ENCODE measurements at places on chromosomes 7 and 10. TPM values are rescaled to one million over a fixed set of nuclear protein-coding genes. Genes with fewer than 3 reads are reported as not detected.
A peak's percentile ranks its signal among the peaks of the same experiment; 100 is the strongest.

DNA sequence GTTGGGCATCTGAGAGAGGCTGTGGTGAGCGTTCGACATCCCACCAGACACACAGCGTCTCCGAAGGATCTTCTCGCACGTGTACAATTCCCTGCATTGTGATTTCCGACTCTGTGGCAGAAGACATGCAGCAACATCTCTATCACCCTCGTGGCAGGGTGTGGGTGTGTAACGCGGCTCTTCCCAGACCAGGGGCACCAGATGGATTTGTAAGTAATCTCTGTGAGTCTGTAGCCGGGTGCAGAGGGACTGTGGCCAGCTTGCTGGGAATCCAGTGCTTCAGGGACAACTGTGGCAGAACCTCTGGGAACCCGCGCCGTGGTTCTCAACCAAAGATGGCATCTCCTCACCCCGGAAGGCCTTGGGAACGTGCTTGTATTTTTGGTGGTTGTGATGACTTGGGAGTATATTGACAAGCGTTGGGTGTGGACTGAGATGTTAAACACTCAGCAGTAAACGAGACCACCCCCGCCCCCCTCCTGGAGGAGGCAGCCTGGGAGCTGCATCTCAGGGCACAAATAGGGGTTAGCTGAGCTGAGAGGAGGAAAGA is 21.2 kb downstream of the FOXL3 start:
- no peaks in the 10 kb centered on the region for H3K4me1 ChIP-seq
- H3K27ac ChIP-seq = no peak overlapping the region
- peaks cover 10% of the 10 kb centered on the region for H3K27me3 ChIP-seq
- peak; percentile 42 for DNase-seq
- no peak overlapping the region for H3K4me3 ChIP-seq
- no peaks in the 10 kb centered on the region for H3K36me3 ChIP-seq

- no peaks in the 10 kb centered on the region for H3K36me3 ChIP-seq
- no peaks in the 10 kb centered on the region for H3K27me3 ChIP-seq
- no peak overlapping the region for H3K4me3 ChIP-seq
Measured at GRCh38 chr10:89659143-89660131, 14.4 kb upstream of the PANK1 start.

Gene PLCE1
- 10.5 TPM for total RNA-seq

DNA sequence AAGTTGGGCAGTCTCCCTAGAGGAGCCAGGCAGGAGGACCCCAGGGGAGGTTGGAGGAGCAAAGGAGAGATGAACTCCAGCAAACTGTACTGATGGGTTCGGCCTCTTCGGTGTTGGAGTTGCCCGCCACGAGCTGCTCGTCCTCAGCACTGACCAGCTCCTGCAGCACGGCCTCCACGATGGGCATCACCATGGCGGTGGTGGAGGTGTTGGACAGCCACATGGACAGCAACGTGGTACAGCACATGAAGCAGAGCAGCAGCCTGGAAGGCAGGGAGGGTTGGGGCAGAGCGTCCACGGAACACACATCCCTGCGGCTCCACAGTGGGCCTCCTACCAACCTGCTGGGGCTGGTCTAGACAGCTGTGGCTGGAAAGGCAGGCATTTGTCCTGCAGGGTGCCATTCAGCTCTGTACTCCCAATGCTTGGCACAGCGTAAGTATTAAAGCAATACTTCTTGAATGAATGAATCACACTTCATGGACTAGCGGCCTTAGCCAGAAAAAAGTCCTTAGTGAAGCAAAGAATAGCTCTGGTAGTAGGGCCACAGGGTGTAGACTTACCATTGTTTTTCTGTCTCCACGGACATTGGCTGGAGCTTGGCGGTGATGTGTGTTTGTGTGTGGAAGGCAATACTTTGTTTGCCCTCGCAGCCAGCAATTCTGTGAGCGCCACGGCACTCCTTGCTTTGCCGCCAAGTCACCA is 21.8 kb downstream of the SLC13A4 start:
- no peak overlapping the region for H3K27ac ChIP-seq
- H3K4me1 ChIP-seq = no peaks in the 10 kb centered on the region

DNA sequence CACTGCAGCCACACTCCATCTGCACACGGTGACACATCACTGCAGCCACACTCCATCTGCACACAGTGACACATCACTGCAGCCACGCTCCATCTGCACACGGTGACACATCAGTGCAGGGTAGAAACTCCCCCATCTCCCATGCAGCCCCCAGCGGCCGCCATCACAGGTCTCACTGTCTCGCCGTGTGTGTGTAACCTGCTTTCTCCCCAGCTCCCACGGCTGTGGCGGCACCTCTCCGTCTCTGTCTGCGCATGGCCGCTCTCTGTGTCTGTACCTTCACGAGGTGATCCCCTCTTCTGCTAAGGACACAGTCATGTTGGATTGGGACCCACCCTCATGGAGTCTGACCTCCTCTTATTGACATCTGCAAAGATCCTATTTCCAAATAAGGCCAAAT is 527.4 kb downstream of the PTPRN2 start:
- no peak overlapping the region for H3K4me3 ChIP-seq
- H3K36me3 ChIP-seq = no peaks in the 10 kb centered on the region
- no peak overlapping the region for H3K27ac ChIP-seq
- H3K27me3 ChIP-seq = no peaks in the 10 kb centered on the region

GRCh38 chr7:81887098-81888090 is 117.5 kb upstream of the HGF start:
- H3K4me3 ChIP-seq = no peak overlapping the region
- DNase-seq = no peak
- H3K36me3 ChIP-seq = no peaks in the 10 kb centered on the region

Gene SDK1
- total RNA-seq = 10.0 TPM
